ENCODE measurements at places on chromosomes 13 and 19.

- no peak overlapping the region for H3K27ac ChIP-seq
- H3K4me1 ChIP-seq: peaks cover 3% of the 10 kb centered on the region
- no peak overlapping the region for H3K4me3 ChIP-seq
- H3K36me3 ChIP-seq: peaks cover 13% of the 10 kb centered on the region
- H3K27me3 ChIP-seq: no peaks in the 10 kb centered on the region
- no peak for DNase-seq
These were observed 41.2 kb downstream of the POLR1D start for GRCh38 chr13:27662738-27663470.

- H3K27ac ChIP-seq: no peak overlapping the region
- H3K27me3 ChIP-seq: no peaks in the 10 kb centered on the region
- peak overlapping the region; percentile 83 for H3K4me3 ChIP-seq
- peaks cover 25% of the 10 kb centered on the region for H3K36me3 ChIP-seq
These were observed 1.7 kb upstream of the ZNF865 start for GRCh38 chr19:55603581-55604292.

- no peaks in the 10 kb centered on the region for H3K4me1 ChIP-seq
- DNase-seq: no peak
- H3K27ac ChIP-seq: no peak overlapping the region
- no peak overlapping the region for H3K4me3 ChIP-seq
- no peaks in the 10 kb centered on the region for H3K27me3 ChIP-seq
These were observed 426.2 kb upstream of the DACH1 start for GRCh38 chr13:72293206-72293605.

DNA sequence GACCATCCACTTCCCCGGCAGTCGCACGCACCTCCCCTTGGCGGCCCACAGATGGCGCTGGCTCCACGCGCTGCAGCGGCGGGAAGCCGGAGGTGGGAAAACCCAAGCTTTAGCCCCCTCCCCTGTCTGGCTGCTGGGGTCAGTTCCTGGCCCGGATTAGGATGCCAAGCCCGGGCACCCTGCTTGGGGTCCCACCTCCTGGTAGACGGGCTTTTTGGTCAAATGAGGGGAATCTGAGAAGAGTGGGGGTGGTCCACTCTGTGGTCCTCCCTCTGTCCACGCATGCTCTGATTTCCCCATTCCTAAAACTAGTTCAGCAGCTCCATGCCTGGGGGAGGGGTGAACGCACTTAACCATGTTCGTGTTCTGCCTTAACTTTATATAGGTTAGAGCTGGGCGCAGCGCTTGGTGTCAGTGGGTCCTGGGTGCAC is 8.1 kb upstream of the ADGRE2 start:
- peaks cover 18% of the 10 kb centered on the region for H3K4me1 ChIP-seq
- DNase-seq: no peak
- peaks cover 4% of the 10 kb centered on the region for H3K27me3 ChIP-seq
- no peaks in the 10 kb centered on the region for H3K36me3 ChIP-seq
- H3K27ac ChIP-seq: no peak overlapping the region

DNA sequence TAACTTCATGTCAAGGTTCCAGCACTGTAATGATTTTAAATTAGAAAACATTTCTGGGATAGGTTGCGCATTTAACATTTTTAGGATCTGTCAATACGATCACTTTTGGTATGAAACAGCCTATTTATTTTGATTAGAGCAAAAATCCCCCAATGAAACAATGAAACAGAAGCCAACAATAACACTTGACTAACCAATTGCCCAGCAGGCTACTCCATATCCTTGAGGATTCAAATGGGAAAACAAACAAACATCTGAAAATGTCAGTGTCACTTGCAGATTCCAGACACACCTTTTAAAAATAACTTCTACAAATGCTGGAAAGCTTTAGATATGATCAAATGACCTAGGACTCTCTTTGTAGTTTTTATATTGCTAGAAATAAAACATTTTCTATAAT is 1412.5 kb upstream of the PRR20A start:
- DNase-seq: no peak
- H3K27me3 ChIP-seq: no peaks in the 10 kb centered on the region
- no peaks in the 10 kb centered on the region for H3K4me1 ChIP-seq

- no peaks in the 10 kb centered on the region for H3K4me1 ChIP-seq
- DNase-seq: no peak
- H3K4me3 ChIP-seq: no peak overlapping the region
- H3K36me3 ChIP-seq: no peaks in the 10 kb centered on the region
- H3K27me3 ChIP-seq: peaks cover 3% of the 10 kb centered on the region
- H3K27ac ChIP-seq: no peak overlapping the region
These were observed 18.3 kb upstream of the SLC1A5 start for GRCh38 chr19:46806656-46807055.

DNA sequence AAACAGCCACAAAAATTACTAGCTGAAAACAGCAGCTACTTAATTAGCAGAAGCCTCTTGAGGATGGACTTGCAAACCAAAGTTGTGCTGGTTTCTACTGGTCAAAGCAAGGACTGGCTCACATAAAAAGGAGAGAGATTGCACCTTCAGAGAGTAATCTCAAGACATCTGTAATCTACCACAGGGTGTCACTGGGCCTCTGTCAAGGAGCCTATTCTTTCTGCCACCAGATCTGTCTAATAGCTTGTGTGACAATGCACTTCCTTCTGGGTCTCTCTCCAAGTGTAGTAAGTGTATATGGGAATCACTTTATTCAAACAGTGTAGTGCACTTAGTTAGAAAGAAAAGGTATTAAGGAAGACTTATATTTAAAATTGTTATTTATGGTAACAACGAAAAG is 24.4 kb upstream of the ZNF561 start:
- H3K36me3 ChIP-seq: peaks cover 51% of the 10 kb centered on the region
- H3K27ac ChIP-seq: no peak overlapping the region
- DNase-seq: no peak
- no peaks in the 10 kb centered on the region for H3K27me3 ChIP-seq

GRCh38 chr19:5011476-5012238 is 42.7 kb downstream of the KDM4B start:
- H3K36me3 ChIP-seq: peaks cover 16% of the 10 kb centered on the region
- H3K27ac ChIP-seq: no peak overlapping the region
- DNase-seq: no peak
- no peaks in the 10 kb centered on the region for H3K27me3 ChIP-seq
- H3K4me3 ChIP-seq: no peak overlapping the region

GRCh38 chr19:18440415-18440877 is 2.5 kb upstream of the ISYNA1 start:
- peaks cover 14% of the 10 kb centered on the region for H3K4me1 ChIP-seq
- no peak for DNase-seq
- no peak overlapping the region for H3K27ac ChIP-seq
- no peaks in the 10 kb centered on the region for H3K27me3 ChIP-seq

- DNase-seq: no peak
- no peak overlapping the region for H3K4me3 ChIP-seq
- peaks cover 11% of the 10 kb centered on the region for H3K4me1 ChIP-seq
- H3K27me3 ChIP-seq: peaks cover 5% of the 10 kb centered on the region
- H3K36me3 ChIP-seq: peaks cover 50% of the 10 kb centered on the region
These were observed 3.4 kb downstream of the GGN start for GRCh38 chr19:38384209-38385027.

GRCh38 chr19:58154287-58154678 is 3.7 kb upstream of the ZNF329 start:
- no peak overlapping the region for H3K27ac ChIP-seq
- DNase-seq: no peak
- H3K27me3 ChIP-seq: no peaks in the 10 kb centered on the region

DNA sequence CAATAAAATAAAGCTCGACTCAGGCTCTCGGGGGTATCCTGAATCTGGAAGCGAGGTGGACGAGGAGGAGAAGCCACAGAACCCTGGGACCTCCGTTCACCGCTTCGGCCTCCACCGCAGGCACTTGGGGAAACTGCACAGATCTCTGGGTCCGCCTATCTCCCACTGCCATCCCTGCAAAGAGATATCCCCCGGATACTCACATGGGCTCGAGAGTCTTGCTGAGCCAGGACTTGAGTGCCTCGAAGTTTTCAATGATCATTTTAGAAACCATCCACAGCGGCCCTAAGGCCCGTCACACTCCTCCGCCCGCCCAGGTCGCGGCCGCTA is 589 bp downstream of the RBM26 start:
- H3K36me3 ChIP-seq: peaks cover 27% of the 10 kb centered on the region
- H3K27me3 ChIP-seq: no peaks in the 10 kb centered on the region
- H3K4me3 ChIP-seq: no peak overlapping the region

DNA sequence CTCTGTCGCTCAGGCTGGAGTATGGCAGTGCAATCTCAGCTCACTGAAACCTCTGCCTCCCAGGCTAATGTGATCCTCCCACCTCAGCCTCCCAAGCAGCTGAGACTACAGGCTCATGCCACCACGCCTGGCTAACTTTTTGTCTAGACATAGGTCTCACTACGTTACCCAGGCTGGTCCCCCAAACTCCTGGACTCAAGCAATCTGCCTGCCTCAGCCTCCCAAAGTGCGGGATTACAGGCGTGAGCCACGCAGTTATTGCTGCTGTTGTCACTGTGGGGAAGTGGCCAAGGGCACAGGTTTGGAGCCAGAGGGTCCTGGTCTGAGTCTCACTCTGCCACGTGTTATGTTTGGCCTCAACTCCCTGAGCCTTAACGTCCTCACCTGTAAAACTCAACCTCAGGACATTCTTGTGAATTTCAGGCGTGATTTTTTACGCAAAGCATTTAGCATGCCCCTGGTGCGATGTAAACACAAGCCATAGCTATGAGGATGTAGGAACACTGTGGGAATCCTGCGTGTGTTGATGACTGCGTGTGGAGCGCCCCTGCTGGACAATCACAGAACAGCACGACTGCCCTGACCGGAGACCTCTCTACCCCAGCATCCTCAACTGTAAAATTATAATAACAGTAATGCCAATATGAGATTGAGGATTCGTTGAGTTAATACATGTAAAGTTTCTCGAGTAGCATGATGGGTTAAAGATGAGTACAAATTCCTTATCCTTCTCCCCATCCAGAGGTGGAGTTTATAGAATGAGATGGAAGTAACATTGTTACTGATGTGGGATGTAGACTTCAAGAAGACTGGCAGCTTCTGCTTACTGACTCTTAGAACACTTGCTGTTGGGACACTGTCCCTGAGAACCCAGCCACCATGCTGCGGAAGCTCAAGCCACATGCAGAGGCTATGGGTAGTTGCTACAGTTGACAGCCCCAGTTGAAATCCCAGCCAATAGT is 41.8 kb upstream of the PNMA8B start:
- peak; percentile 47 for DNase-seq
- no peaks in the 10 kb centered on the region for H3K36me3 ChIP-seq
- H3K27me3 ChIP-seq: peaks cover 16% of the 10 kb centered on the region
- H3K4me1 ChIP-seq: peaks cover 4% of the 10 kb centered on the region

GRCh38 chr13:27607125-27607524 is 13.2 kb downstream of the LNX2 start:
- no peaks in the 10 kb centered on the region for H3K27me3 ChIP-seq
- H3K36me3 ChIP-seq: peaks cover 3% of the 10 kb centered on the region
- H3K4me1 ChIP-seq: peaks cover 22% of the 10 kb centered on the region
- H3K4me3 ChIP-seq: no peak overlapping the region
- no peak for DNase-seq
- H3K27ac ChIP-seq: no peak overlapping the region

- no peaks in the 10 kb centered on the region for H3K36me3 ChIP-seq
- no peaks in the 10 kb centered on the region for H3K4me1 ChIP-seq
- peaks cover 23% of the 10 kb centered on the region for H3K27me3 ChIP-seq
- DNase-seq: no peak
These were observed 12.2 kb upstream of the IFNL1 start for GRCh38 chr19:39284032-39284431.

DNA sequence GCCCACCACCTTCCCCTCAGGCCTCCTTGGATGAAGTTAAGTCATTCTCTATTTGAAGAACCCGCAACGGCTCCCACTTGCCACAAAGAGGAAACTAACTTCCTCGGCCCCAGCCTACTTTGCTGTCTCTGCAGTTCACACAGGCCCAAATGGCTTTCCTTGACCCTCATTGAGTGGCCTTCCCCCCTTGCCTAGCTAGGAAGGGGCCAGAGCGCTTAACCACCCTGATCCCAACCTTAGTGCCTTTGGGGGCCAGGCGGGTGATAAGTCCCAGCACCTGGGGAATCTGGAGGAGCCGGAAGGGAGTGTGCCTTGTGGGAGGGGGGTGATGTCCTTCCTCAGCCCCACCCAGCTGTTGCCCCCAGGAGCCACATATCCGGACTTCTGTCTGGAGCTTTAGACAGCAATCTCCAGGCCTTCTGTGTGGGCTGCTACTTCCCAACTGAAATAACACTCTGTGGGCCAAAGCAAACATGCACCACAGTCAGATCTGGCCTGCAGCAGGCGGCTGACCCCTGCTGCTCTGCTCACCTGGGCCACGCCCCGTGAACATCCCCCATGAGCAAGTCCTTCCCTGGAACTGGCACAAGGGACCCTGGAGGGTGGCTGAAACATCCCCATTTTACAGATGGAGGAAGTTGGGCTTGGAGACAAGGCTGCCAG is 10.5 kb downstream of the NECTIN2 start:
- H3K4me1 ChIP-seq: peaks cover 1% of the 10 kb centered on the region
- H3K27ac ChIP-seq: no peak overlapping the region
- no peaks in the 10 kb centered on the region for H3K36me3 ChIP-seq
- H3K4me3 ChIP-seq: no peak overlapping the region
- DNase-seq: no peak
- peaks cover 2% of the 10 kb centered on the region for H3K27me3 ChIP-seq

- H3K27ac ChIP-seq: peak overlapping the region; percentile 83
- peaks cover 11% of the 10 kb centered on the region for H3K27me3 ChIP-seq
- H3K4me3 ChIP-seq: peak overlapping the region; percentile 71
- DNase-seq: no peak
- peaks cover 2% of the 10 kb centered on the region for H3K36me3 ChIP-seq
- peaks cover 30% of the 10 kb centered on the region for H3K4me1 ChIP-seq
These were observed 103.9 kb upstream of the UBL3 start for GRCh38 chr13:29954082-29955028.

DNA sequence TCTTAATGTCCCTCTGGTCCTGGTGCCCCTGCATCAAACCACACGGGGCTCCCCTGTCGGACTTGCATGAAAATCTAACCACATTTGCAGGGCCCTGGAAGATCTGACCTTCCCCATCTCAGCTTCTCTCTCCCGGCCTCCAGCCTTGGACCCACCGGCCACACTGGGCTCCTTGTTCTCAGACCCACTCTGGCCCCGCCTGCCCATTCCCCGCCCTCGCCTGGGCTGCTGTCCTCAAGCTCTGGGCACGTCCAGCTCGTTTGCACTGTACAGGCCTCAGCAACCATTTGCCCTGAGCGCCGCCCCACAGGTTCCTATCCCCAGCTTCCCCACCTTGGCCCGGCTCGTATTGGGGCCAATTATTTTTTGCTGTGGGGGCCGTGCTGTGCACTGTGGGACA is 10.5 kb downstream of the MYO9B start:
- peaks cover 23% of the 10 kb centered on the region for H3K4me1 ChIP-seq
- no peak for DNase-seq
- peaks cover 45% of the 10 kb centered on the region for H3K36me3 ChIP-seq
- H3K27ac ChIP-seq: no peak overlapping the region
- no peaks in the 10 kb centered on the region for H3K27me3 ChIP-seq
- H3K4me3 ChIP-seq: no peak overlapping the region

DNA sequence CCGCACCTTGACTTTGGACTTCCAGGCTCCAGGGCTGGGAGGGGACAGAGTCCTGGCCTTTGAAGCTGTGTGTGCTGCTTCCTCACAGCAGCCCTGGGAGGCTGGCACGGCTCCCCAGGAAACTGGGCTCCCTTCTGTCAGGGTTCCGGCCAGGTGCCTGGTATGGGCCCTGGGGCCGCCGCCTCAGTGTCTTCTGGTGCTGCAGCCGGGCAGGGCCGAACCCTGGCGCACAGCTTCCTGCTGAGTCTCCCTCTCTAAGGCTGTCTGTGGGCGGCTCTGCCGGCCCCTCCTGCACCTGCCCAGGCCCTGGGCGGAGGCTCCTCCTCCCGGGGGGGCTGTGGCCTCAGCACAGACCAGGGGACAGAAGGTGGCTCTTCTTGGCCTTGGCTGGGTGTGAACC is 32.4 kb downstream of the GPX4 start:
- H3K36me3 ChIP-seq: peaks cover 7% of the 10 kb centered on the region
- H3K27ac ChIP-seq: no peak overlapping the region
- no peaks in the 10 kb centered on the region for H3K27me3 ChIP-seq
- H3K4me1 ChIP-seq: peaks cover 6% of the 10 kb centered on the region
